ENCODE measurements at places on chromosomes 12 and 14.

GRCh38 chr14:59728304-59728703 is 142.3 kb downstream of the RTN1 start:
- DNase-seq, result no peak
- H3K27me3 ChIP-seq, result peaks cover 8% of the 10 kb centered on the region
- H3K27ac ChIP-seq, result no peak overlapping the region
- H3K4me1 ChIP-seq, result peaks cover 2% of the 10 kb centered on the region

GRCh38 chr14:51228391-51228790 is 11.7 kb upstream of the TMX1 start:
- H3K36me3 ChIP-seq, result no peaks in the 10 kb centered on the region
- DNase-seq, result no peak
- no peak overlapping the region for H3K4me3 ChIP-seq
- H3K27me3 ChIP-seq, result no peaks in the 10 kb centered on the region
- H3K27ac ChIP-seq, result no peak overlapping the region

- no peak overlapping the region for H3K4me3 ChIP-seq
- H3K27me3 ChIP-seq, result peaks cover 2% of the 10 kb centered on the region
- H3K27ac ChIP-seq, result peak overlapping the region; percentile 61
- no peak for DNase-seq
Measured at GRCh38 chr12:12776261-12776660, 9.2 kb upstream of the APOLD1 start.

DNA sequence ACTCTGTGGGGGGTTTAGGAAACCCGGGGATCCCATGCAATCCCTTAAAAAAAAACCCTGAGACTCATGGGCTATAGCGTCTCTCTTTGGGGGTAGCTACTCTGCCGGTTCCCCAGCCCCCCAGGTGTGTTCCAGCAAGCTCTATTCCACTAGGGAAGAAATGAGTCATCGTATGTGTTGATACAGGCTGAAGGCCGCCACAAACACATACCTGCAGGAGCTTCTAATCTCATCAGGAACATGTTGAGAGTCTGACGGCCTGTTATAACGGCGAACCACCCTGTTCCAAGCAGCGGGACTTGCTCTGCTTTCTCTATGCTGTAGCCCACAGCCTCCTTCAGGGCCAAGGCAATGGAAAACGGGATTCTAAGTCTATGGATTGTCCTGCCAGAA is 977 bp upstream of the KRT5 start:
- no peaks in the 10 kb centered on the region for H3K36me3 ChIP-seq
- peak; percentile 1 for DNase-seq
- no peak overlapping the region for H3K27ac ChIP-seq
- no peaks in the 10 kb centered on the region for H3K27me3 ChIP-seq

DNA sequence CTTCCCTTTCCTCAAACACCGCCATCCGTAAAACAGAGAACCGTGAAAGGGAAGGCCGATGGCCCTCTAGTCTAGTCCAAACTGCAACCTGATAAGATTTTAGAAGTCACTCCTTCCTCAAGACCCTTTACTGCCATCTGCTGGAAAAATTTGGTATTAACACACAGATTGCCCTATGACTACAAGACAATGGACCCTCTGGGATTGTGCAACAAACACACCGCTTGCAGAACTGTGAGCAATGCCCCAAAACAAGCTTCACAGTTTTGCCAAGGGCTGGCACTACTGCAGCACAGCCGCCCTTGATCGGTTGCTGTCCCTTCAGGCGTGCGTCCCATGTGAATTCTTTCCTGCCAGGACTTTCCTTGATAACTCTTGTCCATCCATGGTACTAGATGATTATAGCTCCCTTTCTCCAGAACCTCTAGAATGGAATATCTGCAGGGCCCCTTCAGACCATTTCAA is 23.1 kb downstream of the LLPH start:
- H3K27ac ChIP-seq, result peak overlapping the region; percentile 70
- peak; percentile 86 for DNase-seq
- H3K36me3 ChIP-seq, result no peaks in the 10 kb centered on the region
- H3K4me1 ChIP-seq, result peaks cover 16% of the 10 kb centered on the region

GRCh38 chr14:56046996-56047395 is 71.2 kb upstream of the PELI2 start:
- DNase-seq, result no peak
- no peaks in the 10 kb centered on the region for H3K27me3 ChIP-seq
- peaks cover 7% of the 10 kb centered on the region for H3K4me1 ChIP-seq
- H3K27ac ChIP-seq, result no peak overlapping the region

GRCh38 chr14:101294136-101294535 is 267.2 kb upstream of the DIO3 start:
- no peak overlapping the region for H3K4me3 ChIP-seq
- DNase-seq, result no peak
- H3K4me1 ChIP-seq, result no peaks in the 10 kb centered on the region
- peaks cover 12% of the 10 kb centered on the region for H3K36me3 ChIP-seq
- no peak overlapping the region for H3K27ac ChIP-seq

DNA sequence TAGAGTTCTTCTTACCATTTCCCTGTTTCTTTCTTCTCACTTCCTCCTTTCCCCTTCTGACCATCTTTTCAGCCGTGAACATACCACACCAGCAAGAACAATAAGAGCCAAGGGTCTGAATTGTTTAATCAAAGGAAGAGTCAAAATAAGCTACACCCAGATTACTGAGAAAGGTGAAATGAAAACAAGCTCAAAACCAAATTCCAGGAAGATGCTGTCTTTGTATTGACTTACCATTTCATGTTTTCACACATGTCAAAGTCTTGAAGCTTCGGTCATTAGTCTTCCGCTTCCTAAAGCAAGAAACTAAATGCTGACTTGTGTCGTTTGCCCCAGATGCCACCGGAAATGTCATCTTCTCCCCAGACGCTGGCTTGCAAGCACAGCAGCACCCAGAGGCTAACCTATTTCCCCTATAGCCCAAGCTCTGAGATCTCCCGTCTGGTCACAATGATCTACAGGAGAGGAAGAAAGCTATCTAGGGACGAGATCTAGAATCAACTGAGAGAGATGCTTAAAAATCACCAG is 136.5 kb upstream of the AMIGO2 start:
- H3K4me3 ChIP-seq, result no peak overlapping the region
- H3K4me1 ChIP-seq, result peaks cover 10% of the 10 kb centered on the region
- DNase-seq, result no peak
- no peaks in the 10 kb centered on the region for H3K27me3 ChIP-seq

- peak overlapping the region; percentile 54 for H3K4me3 ChIP-seq
- H3K27ac ChIP-seq, result peak overlapping the region; percentile 87
- DNase-seq, result no peak
- H3K27me3 ChIP-seq, result peaks cover 7% of the 10 kb centered on the region
- peaks cover 91% of the 10 kb centered on the region for H3K4me1 ChIP-seq
Measured at GRCh38 chr12:11763760-11764520, 114.5 kb downstream of the ETV6 start.

DNA sequence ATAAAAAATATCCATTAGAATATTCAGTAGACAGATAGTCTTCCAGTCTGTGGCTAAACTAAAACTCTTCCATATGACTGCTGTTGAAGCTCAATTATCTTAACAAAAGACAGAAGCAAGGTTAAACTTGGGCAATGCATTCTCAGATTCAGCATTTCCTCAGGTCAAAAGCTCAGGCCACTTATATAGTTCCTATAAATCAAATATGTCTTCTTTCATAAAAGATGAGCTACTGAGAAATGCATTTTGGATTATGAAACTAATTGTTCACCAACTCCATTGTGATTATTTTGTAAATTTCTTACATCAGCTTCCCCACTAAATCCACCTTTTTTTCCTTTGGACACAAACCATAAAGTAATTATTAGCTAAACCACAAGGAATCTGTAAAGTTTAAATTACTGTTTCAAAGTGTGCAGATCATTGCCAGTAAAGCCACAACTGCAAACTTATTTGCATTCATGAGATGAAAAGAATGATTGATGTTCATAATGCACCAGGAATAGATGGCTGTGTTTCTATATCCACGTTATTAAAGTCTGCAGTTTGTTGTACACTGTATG is 224.4 kb downstream of the FBXL14 start:
- H3K27me3 ChIP-seq, result peaks cover 1% of the 10 kb centered on the region
- no peak overlapping the region for H3K4me3 ChIP-seq
- H3K4me1 ChIP-seq, result no peaks in the 10 kb centered on the region
- peaks cover 3% of the 10 kb centered on the region for H3K36me3 ChIP-seq

GRCh38 chr12:109277255-109277898 is 31.7 kb downstream of the FOXN4 start:
- H3K27me3 ChIP-seq, result no peaks in the 10 kb centered on the region
- no peak overlapping the region for H3K27ac ChIP-seq
- H3K4me3 ChIP-seq, result no peak overlapping the region
- no peaks in the 10 kb centered on the region for H3K36me3 ChIP-seq
- DNase-seq, result no peak
- H3K4me1 ChIP-seq, result no peaks in the 10 kb centered on the region

DNA sequence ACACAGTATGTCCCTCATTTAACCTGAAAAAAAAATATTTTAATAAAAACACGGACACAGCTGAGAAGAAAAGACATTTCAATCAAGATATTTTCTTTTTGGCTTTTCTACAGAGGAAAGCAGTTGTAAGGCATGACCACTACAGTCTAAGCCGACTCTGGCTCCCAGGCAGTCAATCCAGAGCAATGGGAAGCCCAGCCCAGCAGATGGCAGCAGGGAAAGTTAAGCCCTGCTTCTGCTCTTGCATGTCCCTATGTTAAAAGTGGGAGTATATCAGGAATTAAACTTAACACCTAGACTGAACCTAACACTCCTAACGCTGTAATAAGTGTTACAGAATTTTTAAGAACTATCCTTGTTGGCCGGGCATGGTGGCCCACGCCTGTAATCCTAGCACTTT is 19.5 kb upstream of the HAL start:
- DNase-seq, result peak; percentile 45
- no peak overlapping the region for H3K27ac ChIP-seq
- H3K36me3 ChIP-seq, result peaks cover 10% of the 10 kb centered on the region
- H3K4me3 ChIP-seq, result no peak overlapping the region

DNA sequence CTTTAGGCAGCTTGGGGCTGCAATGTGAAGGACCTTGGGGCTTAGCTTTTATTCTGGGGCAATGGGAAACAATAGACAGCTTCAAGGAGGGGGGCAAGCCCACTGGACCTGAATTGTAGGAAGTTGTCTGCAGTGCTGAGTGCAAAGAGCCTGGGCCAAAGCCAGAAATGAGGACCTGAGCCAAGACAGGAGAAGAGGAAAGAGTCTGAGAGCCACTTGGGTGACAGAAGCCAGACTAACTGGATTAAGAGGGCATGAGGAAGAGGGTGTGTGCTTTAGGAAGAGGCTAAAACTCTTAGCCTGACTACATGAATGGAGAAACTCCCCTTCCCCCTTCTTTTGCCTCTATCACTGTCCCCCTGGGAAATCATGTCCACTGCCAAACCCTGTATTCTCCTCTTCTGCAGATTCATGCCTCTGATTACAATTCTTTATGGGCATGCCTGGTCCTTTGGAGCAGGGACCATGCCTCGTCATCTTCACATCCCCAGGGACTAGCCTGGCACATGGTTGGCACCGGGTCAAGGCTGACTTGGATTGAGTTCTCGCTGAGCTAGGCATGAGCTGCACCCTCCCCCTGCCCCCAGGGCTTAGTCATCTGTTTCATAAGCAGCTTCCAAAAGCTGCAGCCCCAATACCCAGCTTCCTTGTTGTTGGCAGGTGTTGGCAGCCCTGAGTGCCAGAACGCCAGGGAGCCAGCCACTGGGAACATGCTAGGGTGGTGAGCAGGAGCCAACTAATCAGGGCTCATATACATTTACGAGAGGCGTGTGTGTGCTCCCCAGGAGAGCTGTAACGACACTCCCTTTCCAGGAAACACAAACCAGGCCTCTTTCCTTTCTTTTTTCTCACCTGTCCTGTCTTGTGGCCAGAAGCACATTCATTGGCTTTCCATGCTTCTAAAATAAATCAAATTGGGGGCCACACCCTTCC is 27.7 kb upstream of the JDP2 start:
- DNase-seq, result no peak
- H3K4me1 ChIP-seq, result peaks cover 9% of the 10 kb centered on the region
- no peak overlapping the region for H3K27ac ChIP-seq
- H3K4me3 ChIP-seq, result no peak overlapping the region

DNA sequence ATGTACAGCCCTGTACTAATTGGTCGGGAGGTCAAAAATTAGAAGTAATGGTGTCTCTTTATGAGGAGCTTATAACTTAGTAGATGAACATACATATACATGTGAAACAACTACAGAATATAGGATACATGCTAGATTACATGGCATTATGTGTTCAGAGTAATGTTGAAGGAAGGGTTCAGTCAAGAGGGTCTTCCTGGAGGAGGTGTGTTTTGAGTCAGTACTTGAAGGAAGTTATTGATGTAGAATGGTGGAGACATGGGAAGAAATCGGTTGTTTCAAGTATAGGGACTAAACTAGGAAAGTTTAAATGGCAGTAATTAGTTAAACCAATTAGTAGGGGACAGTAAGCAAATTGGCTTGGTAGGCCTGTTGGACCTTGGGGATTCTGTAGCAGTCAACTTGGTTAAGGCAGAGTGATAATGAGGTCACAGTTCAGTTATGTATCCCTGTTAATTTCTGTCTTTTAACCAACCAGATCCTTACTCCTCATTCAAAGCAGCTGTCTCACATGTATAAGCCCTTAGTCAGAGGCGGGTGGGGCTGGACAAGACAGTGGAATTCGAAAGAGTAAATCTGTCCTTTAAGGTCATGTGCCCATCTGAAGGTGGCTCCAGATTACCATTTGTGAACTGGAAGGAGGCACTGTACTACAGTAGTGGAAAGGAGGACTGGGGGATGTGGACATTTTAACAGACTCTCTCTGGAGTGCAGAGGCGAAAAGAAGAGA is 3.5 kb upstream of the ANKRD52 start:
- H3K27ac ChIP-seq, result no peak overlapping the region
- H3K4me1 ChIP-seq, result peaks cover 11% of the 10 kb centered on the region
- peaks cover 3% of the 10 kb centered on the region for H3K27me3 ChIP-seq
- no peak for DNase-seq

DNA sequence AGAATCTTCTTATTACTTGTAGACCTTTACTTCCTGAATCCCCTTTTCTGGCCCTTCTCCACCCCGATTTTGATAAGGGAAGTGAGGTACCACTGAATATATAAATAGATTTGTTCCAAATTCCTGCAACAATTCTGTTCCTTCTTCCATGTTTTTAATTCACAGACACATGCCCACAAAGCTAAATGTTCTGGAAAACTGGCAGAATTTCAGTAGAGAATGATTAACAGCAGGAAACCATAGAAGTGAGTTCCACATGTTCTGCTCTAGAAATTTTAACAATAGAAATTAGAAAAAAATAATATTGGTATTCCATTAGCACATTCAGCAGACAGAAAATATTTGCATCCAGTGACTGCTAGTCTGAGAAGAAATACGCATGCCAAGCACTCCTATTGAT is 139.6 kb downstream of the SLC2A13 start:
- H3K4me3 ChIP-seq, result no peak overlapping the region
- no peak overlapping the region for H3K27ac ChIP-seq
- H3K4me1 ChIP-seq, result no peaks in the 10 kb centered on the region
- DNase-seq, result no peak
- H3K36me3 ChIP-seq, result peaks cover 9% of the 10 kb centered on the region

GRCh38 chr12:46400406-46400805 is 27.8 kb upstream of the SLC38A2 start:
- no peak overlapping the region for H3K4me3 ChIP-seq
- no peak for DNase-seq
- H3K36me3 ChIP-seq, result no peaks in the 10 kb centered on the region
- H3K27ac ChIP-seq, result no peak overlapping the region
